Thoracic aorta (tissue), 2 donors: ENCODE measurements at places on chromosomes 7 and 10.

GRCh38 chr10:103850572-103850895 is 4.8 kb downstream of the SH3PXD2A start:
- peaks cover 67% of the 10 kb centered on the region for H3K4me1 ChIP-seq
- H3K4me3 ChIP-seq = peak overlapping the region; percentile 40
- no peaks in the 10 kb centered on the region for H3K27me3 ChIP-seq
- H3K27ac ChIP-seq = peak overlapping the region; percentile 30

DNA sequence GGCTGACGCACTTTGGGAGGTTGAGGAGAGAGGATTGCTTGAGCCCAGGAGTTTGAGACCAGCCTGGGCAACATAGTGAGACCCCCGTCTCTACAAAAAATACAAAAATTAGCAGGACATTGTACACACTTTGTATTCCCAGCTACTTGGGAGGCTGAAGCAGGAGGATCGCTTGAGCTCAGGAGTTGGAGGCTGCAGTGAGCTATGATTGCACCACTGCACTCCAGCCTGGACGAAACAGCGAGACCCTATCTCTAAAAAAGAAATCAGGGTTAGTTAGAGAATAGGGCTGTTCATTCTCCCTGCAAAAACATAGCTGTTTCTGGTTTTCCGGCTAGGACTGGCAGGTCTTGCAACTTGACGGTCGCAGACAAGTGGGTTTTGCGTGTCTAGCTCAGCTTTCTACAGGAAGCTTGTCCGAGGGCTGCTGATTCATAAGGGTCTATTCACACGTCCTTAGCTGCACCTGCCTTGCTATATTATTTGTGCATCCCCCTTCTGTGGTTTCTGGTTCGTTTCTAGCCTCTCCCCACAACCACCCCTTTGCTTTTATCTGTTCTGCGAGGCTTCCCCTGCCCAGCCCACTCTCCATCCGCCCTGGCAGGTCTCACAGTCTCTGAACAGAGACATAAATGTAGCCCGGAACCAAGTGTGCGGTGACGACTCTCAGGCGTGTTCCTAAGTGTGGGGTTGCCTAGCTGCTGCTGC is 10.7 kb downstream of the AMZ1 start:
- no peaks in the 10 kb centered on the region for H3K27me3 ChIP-seq
- H3K36me3 ChIP-seq = no peaks in the 10 kb centered on the region
- H3K4me3 ChIP-seq = no peak overlapping the region
- H3K4me1 ChIP-seq = peaks cover 11% of the 10 kb centered on the region
- no peak overlapping the region for H3K27ac ChIP-seq

GRCh38 chr7:79035858-79036257 is 417.6 kb downstream of the MAGI2 start:
- H3K27ac ChIP-seq = no peak overlapping the region
- H3K36me3 ChIP-seq = no peaks in the 10 kb centered on the region
- H3K27me3 ChIP-seq = no peaks in the 10 kb centered on the region
- DNase-seq = no peak

- no peak overlapping the region for H3K27ac ChIP-seq
- no peaks in the 10 kb centered on the region for H3K36me3 ChIP-seq
- no peak for DNase-seq
- no peaks in the 10 kb centered on the region for H3K27me3 ChIP-seq
- H3K4me1 ChIP-seq = no peaks in the 10 kb centered on the region
These were observed 43.8 kb upstream of the PAPSS2 start for GRCh38 chr10:87615856-87616255.

- DNase-seq = no peak
- H3K27ac ChIP-seq = no peak overlapping the region
- H3K4me1 ChIP-seq = no peaks in the 10 kb centered on the region
- no peaks in the 10 kb centered on the region for H3K27me3 ChIP-seq
- no peaks in the 10 kb centered on the region for H3K36me3 ChIP-seq
These were observed 32.4 kb upstream of the SMKR1 start for GRCh38 chr7:129469930-129470329.

DNA sequence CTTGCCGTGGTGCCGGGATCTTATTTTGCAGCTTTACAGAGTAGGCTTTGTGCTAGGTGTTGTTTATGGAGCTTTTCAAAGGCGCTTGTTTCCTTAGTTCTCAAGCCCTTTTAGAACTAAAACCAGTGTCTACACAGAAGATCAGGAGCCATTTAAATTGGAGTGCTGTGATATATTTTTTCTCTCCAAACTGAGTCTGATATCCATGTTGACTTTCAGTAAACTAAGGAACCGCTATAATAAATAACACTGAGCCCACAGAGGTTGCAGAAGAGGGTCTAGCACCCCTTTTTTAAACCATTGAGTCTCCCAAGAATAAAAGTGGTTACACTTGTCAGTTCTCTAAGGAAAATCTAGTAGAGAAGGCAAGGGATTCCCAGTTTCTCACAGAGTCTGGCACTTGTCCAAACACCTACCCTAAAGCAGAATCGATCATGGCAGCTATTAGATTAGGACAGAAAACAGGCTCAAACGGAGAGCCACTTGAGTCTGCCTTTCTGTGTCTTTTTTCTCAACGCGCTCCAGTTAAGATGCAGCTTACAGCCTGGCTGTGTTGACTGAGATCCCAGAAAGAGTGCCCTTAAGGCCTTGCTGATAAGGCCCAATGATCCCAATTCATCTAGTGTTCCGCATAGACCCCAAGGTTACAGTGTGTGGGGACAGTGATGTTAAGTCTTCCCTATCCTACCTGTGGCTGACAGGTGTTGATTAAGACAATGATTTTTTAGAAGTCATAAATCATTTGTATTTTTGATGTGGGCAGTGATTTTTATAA is 804 bp downstream of the TMEM106B start:
- no peaks in the 10 kb centered on the region for H3K36me3 ChIP-seq
- DNase-seq = no peak
- no peaks in the 10 kb centered on the region for H3K27me3 ChIP-seq
- peak overlapping the region; percentile 91 for H3K4me3 ChIP-seq
- peak overlapping the region; percentile 93 for H3K27ac ChIP-seq

DNA sequence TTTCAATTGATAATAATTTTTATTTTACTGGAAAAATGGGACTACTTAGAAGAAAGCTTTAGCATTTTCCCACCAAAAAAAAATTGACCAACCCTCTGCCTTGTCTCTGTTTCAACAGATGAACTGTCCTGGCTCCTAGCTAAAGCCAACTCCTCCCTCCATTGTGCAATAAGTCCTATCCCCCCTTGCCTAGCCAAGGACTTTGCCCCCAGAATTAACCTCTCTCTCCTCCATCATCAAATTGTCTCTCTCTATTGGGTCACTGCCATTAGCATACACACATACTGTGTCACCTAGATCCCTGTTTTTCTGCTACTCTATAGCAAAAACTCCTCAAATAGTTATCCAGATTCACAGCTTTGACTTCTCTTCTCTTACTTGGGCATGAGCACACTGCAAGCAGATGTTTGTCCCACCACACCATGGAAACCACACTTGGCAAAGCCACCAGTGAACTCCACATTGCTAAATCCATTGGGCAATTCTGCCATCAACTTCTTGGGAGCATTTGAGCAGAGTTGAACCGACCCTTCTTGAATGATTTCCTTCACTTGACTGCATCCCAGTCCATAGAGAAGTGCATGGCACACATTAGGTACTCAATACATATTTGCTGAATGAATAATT is 91.4 kb upstream of the NEBL start:
- H3K4me1 ChIP-seq = peaks cover 11% of the 10 kb centered on the region
- no peak for DNase-seq
- H3K36me3 ChIP-seq = no peaks in the 10 kb centered on the region
- H3K27me3 ChIP-seq = no peaks in the 10 kb centered on the region
- no peak overlapping the region for H3K4me3 ChIP-seq

DNA sequence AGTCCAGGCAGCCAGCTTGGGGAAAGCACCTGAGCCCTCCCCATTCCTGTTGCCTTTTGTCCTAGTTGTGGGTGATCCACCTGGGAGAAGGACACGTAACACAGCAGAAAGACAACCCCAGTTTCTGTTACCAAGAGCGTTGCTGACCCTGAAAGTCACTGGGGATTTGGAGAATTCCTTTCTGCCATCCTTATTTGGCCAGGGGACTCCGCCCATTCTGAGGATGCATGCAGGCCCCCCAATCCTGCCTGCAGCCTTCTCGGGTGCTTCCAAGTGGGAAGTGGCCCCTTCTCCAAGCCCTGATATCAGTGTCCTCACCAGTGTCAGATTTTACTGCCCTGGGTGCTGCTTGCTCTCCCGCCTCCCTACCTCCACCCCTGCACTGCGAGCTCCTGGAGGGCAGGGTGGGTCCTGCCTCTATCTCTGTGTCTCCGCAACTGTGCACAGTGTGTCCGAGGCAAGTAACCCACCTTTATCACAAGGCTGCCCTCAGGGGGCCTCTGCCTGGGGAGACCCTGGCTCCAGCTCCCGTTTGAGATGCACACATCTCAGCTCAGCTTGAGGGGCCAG is 9.2 kb upstream of the ADCY1 start:
- no peak overlapping the region for H3K27ac ChIP-seq
- H3K36me3 ChIP-seq = no peaks in the 10 kb centered on the region
- H3K4me1 ChIP-seq = no peaks in the 10 kb centered on the region

DNA sequence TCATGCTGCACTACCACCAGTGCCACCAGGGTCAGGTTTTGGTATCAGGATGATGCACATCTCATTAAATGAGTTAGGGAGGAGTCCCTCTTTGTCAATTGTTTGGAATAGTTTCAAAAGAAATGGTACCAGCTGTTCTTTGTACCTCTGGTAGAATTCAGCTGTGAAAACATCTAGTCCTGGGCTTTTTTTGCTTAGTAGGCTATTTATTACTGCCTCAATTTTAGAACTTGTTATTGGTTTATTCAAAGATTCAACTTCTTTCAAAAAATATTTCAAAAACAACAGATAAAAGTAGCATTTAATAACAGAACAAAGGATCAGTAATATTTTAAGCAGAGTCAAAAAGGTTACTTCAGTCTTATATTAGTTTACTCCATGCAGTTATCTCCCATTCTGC is 6.4 kb upstream of the ZNF716 start:
- H3K27me3 ChIP-seq = no peaks in the 10 kb centered on the region
- no peaks in the 10 kb centered on the region for H3K4me1 ChIP-seq
- H3K27ac ChIP-seq = no peak overlapping the region
- no peak for DNase-seq
- no peaks in the 10 kb centered on the region for H3K36me3 ChIP-seq

GRCh38 chr7:123819001-123819400 is 26.0 kb upstream of the HYAL4 start:
- H3K27ac ChIP-seq = no peak overlapping the region
- no peak for DNase-seq
- no peaks in the 10 kb centered on the region for H3K36me3 ChIP-seq
- no peaks in the 10 kb centered on the region for H3K4me1 ChIP-seq
- H3K27me3 ChIP-seq = no peaks in the 10 kb centered on the region
- H3K4me3 ChIP-seq = no peak overlapping the region

- H3K27me3 ChIP-seq = no peaks in the 10 kb centered on the region
- no peaks in the 10 kb centered on the region for H3K4me1 ChIP-seq
- no peak overlapping the region for H3K27ac ChIP-seq
- no peak for DNase-seq
These were observed 7.2 kb downstream of the SFMBT2 start for GRCh38 chr10:7403620-7404019.
